ENCODE measurements at places on chromosomes 6 and 20.

DNA sequence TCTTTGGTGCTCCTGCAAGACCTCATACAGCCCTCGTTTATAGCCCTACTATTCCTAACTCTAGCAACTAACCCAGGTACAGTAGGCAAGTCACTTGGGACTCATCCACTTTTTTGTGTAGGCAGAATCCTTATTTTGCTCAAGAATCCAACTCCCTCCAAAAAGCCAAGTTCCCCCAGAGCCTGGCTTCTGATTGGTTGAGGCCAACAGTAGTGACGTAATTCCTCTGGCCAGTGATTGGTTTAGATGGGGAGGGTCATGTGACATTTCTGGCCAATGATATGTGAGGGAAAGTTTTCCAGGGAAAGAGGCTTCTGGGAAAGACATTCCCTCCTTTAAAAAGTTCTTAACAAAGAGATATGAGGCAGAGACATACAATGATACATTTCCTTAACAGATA, 32.1 kb downstream of the KIAA1755 start:
- no peak for DNase-seq

- no peak for DNase-seq
These were observed 23.4 kb upstream of the TRDN start for GRCh38 chr6:123659960-123660748.

GRCh38 chr6:135403584-135403983, 94.0 kb downstream of the AHI1 start:
- DNase-seq = no peak

- DNase-seq = no peak
These were observed 145.1 kb downstream of the PREX1 start for GRCh38 chr20:48682529-48683363.

GRCh38 chr6:20235041-20235440, 22.8 kb upstream of the MBOAT1 start:
- DNase-seq = no peak

- no peak for DNase-seq
These were observed 2.7 kb downstream of the CTSA start for GRCh38 chr20:45893831-45894230.

- DNase-seq = no peak
These were observed 74.5 kb downstream of the GFOD1 start for GRCh38 chr6:13412639-13413465.

DNA sequence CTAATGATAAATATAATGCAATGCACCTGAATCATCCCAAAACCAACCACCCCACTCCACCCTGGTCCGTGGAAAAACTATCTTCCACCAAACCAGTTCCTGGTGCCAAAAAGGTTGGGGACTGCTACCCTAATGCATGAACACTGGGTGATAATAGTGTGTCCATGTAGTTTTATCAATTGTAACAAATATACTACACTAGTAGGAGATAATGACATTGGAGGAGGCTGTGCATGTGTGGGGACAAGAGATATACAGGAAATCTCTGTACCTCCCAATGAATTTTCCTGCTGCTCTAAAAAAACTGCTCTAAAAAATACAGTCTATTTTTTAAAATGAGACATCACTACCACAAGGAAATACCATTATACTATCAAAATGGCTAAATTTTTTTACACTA, 20.5 kb downstream of the CEP85L start:
- DNase-seq = no peak

DNA sequence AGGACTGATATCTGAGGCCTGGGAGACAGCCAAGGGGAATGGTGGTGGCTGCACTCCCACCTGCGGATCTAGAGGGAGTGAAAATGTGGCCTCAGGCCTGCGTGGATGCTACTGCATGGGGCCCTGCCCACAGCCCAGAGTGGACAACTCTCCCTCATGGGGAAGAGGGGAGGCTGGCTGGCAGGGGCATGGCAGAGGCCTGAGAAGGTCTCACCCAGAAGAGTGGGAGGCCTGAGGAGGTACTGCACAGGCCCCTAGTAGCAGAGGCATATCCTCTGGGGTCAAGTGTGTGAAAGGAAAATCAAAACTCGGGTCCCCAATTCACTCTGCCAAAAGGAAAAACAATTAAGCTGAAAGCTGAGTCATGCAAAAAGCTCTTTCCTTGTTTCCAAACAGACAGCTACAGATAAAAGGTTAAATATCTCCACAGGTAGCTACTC, 158.2 kb downstream of the AKAP7 start:
- DNase-seq = no peak

- no peak for DNase-seq
These were observed 378.4 kb downstream of the MEI4 start for GRCh38 chr6:78031228-78031627.

- DNase-seq = no peak
These were observed 570 bp downstream of the TULP4 start for GRCh38 chr6:158312672-158313397.

- DNase-seq = no peak
These were observed 32.7 kb upstream of the COL21A1 start for GRCh38 chr6:56280126-56280525.

- no peak for DNase-seq
These were observed 6.7 kb downstream of the C6orf132 start for GRCh38 chr6:42135722-42136121.

DNA sequence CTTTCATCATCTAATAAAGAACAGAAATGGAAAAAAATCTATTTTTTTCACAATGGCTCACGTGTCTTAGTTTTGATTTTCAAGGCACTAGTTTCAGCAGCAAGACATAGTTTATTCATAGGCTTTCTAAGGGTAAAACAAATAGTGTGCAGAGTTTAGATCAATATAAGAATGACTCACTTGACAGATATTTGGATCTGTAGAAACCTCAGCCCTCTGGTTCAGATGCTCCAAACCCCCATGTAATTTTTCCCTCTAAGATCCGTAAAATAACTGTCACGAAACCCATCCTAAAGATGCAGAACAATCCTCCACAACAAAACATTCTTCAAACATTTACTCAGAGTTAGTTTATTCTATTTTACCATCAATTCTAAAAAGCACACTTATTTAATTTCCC, 43.4 kb downstream of the IYD start:
- DNase-seq = no peak

DNA sequence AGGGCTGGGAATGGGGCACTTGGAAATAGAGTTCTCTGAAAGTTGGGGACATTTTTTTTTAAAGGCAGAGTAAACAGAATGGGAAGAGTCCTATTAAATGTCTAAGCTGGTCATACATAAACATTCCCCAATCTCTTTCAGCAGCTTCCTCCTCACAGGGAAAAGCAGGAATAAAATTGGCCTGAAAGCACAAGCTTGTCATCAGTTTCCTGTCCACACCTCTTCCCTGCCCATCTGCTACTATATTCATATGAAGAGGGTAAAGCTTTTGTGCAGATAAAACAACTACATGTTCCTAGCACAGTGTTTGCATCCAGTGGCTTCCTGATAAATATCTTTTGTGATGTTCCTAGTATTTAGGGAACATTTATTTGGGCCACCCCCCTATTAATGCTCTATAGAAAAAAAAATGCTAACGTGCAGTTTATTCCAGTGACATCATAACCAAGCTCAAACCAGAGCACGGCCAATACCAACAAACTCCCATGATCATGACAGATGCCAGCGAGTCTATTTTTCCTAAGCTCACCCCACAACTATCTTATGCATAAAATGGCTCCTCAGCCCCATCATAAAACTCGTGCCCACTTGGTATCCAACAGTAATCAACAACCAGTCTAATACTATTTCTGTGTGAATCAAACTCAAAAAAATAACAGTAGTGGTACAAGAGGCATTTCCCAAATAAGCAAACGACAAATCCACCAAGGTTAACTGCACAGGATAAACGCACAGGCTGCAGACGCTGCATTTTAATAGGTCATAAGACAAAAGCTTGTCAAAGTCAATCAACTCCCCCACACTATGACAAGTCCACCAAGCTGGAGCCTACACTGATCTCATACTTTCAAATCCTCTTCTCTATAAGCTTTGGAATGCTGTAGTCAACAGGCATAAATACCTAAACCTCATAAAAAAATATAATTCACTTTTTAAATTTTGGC, 95.3 kb downstream of the EPB41L2 start:
- no peak for DNase-seq

- no peak for DNase-seq
These were observed 24.0 kb downstream of the PBOV1 start for GRCh38 chr6:138194287-138194686.

GRCh38 chr20:19725814-19726525, 32.1 kb upstream of the RIN2 start:
- DNase-seq = no peak

DNA sequence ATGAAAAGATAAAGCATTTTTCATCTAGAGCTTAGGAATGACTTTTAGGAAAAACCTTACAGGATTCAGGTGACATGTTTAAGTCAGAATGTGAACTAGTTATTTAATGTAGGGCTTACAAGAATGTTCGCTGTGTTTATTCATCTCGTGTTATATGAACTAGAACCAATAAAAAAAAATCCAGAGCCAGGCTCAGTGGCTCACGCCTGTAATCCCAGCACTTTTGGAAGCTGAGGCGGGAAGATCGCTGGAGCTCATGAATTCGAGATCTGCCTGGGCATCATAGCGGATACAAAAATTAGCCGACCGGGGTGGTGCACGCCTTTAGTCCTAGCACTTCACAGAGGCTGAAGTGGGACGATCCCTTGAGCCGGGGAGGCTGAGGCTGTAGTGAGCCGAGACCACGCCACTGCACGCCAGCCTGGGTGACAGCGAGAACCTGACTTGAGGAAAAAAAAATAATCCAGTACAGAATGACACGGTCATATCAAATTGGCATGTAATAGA, 46.3 kb downstream of the OR2B2 start:
- DNase-seq = no peak

DNA sequence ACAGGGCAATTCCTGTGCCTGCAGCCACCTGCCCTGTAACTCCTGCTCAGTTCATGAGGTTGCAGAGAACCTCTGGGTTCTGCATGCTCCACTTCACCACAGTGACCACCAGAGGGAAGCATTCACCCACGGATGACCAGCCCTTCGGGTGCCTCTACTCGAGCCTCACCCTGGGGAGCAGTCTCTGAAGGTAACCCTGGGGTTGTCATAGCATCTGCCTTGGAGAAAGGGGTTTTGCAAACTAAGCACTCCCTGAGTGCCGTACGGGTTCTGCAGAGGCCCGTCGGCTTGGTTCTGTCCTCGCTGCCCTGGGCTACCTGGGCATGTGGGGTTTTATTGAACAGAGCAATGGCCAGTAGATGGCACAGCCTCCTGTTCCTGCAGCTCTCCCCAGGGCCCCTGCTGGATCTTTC, 10.2 kb upstream of the CST5 start:
- peak; percentile 26 for DNase-seq

DNA sequence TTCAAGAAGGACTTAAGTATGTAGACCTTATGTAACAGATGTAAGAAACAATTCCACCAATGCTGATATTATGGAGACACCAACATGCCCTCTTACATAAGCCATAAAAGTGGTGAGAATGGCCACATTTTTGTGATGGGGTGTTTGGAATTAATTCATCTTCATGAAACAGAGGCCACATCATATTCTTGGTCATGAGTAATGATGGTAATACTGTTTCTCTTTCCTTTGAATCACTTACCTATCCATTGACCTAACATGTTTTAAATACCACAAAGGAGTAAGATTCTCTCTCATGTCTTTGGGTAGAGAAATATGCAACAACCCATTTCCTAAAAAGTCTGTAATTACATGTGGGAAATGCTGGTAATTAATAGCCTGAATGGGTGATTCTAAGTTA, 545.4 kb upstream of the FLRT3 start:
- DNase-seq = no peak

GRCh38 chr20:62875419-62876361, 14.1 kb upstream of the TCFL5 start:
- DNase-seq = no peak

DNA sequence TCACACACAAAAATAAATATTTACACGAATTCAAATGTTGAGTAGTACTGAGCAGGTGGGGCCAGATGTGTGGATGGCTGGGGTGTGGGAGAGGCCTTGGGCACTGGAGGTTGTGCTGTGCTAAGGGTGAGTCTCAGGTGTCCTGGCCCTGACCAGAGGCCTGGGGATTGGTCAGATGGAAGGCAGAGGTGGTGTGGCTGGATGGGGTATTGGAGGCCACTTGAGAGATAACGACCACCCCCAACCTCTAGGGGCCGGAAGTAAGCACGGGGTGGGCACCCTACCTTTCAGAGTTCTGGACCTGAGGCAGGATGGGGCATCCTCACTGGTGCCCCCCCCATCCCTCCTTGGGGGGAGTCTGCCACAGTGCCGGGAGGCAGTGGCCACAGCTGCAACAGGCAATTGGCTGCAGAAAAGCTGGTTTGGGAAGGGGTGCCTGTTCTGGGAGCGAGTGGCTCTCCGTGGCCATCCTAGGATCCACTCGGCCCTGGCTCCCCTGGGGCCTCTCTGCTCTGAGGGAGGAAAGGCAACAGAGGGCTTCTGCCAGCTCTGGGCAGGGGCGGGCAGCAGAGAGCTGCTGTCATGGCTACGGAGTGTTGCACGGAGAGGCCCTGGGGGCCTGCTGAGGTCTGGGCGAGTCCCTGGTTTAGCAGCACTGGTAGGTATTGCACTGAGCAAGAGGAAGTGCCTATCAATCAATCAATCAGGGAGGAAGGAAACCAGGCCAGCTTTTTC, 87.6 kb downstream of the ASXL1 start:
- no peak for DNase-seq

DNA sequence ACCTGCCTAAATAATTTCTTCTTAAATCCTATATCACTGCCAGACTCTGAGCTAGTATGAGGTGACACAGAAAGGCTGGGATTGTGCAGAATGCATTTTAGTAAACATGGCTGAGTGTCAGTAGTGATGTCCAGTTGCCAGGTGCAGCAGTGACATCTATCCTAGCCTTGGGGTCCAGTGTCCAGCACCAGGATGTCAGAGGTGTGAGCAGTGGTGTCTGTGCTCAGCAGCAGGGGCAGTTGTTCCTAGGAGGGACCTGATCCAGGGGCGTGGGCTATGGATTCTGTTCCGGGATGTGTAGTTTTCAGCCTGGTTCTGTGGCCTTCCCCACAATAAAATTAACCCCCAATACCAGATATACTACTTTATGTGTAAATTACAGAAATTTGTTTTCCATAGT, 6.0 kb downstream of the HLA-C start:
- no peak for DNase-seq

- no peak for DNase-seq
These were observed 303.7 kb downstream of the UTRN start for GRCh38 chr6:144588697-144589325.

DNA sequence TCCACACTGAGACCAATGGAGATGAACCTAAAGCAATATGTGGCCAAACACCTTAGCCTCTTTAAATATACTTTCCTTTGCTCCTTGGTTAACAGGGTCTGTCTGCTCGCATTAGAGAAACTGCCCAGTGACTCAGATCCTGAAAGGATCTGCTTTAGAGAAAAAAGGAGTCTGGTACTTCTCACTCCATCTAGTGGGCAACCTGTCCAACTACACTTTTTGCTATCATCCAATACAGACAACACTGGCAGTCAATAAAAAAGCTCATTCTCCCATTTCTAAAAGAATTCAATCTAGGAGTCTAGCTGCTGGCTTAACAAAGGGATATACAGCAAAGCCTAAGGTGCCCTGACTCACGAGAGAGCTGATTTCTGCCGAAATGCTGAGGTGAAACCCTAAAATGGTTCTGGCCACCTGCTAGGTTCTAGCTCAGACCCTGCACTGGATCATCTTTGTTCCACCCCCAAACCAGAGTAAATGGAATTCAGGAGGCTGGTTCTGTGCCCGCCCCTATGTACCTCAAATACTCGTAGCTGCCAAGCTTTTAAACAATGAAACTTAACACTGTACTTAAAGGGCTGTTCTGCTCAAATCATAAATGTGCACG, 11.5 kb downstream of the GNL1 start:
- DNase-seq = no peak

Data from stimulated activated CD8-positive, alpha-beta memory T cell treated with anti-CD3 and anti-CD28 coated beads, Interleukin-7, amount 100 ng/mL, for 4 hours (primary cell).